ENCODE measurements at places on chromosomes 1 and 21.

DNA sequence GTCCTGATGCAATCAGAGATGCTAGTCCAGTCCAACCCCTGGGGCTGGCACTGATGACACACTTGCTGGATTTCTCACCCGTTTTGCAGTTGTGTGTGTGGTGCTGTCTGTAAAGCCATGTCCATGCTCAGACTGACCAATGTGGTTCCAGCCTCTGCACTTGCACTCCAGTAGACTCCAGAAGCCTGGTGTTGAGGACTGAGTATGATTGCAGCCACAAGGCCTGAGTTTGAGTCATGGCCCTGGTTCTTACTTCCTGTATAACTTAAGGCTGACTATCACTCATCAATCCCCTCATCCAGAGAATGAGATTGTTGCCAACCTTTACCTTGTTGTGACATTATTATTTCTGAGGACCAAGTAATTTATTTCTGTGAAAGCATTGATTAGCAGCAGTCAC, 34.8 kb upstream of the IKBKE start:
- DNase-seq = no peak

GRCh38 chr1:242842094-242842493, 317.6 kb upstream of the PLD5 start:
- no peak for DNase-seq

GRCh38 chr1:147168626-147169058, 3.6 kb downstream of the PRKAB2 start:
- no peak for DNase-seq

- DNase-seq = no peak
Measured at GRCh38 chr21:18468790-18469189, 65.2 kb upstream of the TMPRSS15 start.

GRCh38 chr1:82646336-82646735, 845.6 kb downstream of the ADGRL2 start:
- DNase-seq = no peak

Data from cortex of kidney (tissue), 1 donor.